ENCODE measurements at places on chromosomes 11 and 22.

DNA sequence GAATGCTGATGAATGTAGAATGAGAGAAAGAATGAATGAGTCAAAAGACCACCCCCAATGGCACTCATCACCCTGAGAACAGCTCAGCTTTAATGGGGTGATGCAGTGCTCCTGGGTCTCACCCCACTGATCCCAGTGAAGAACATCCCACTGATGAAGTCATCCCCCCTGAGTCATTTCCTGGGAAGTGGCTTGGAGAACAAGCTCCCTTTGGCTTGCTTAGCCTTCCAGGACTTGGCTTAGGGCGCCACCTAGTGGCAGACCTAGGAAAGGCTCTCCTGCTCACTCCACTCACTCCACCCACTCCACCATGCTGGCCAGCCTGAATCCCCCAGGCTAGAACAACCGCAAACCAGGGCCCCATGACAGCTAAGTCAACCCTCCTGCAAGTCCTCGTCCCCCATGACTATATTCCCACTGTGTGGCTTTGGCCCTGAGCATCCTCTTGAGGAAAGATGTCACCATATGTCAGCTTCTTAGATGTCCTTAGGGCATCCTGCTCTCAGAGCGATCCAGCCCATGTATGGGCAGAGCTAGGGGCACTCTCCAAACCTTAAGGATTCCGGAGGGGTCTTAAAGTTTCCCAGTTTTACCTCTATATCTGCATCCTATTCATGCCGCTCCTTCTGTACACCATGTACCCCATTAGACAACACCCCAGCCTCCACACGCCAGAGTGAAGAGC, 17.8 kb upstream of the TMPRSS13 start:
- DNase-seq: peak; percentile 98
- H3K36me3 ChIP-seq: no peaks in the 10 kb centered on the region
- H3K27ac ChIP-seq: peak overlapping the region; percentile 86
- no peak overlapping the region for H3K4me3 ChIP-seq
- H3K4me1 ChIP-seq: peaks cover 16% of the 10 kb centered on the region

- peaks cover 2% of the 10 kb centered on the region for H3K36me3 ChIP-seq
- H3K27me3 ChIP-seq: no peaks in the 10 kb centered on the region
- peaks cover 31% of the 10 kb centered on the region for H3K4me1 ChIP-seq
- H3K27ac ChIP-seq: no peak overlapping the region
- DNase-seq: no peak
- H3K4me3 ChIP-seq: no peak overlapping the region
Measured at GRCh38 chr22:28229566-28230485, 310.8 kb upstream of the PITPNB start.

DNA sequence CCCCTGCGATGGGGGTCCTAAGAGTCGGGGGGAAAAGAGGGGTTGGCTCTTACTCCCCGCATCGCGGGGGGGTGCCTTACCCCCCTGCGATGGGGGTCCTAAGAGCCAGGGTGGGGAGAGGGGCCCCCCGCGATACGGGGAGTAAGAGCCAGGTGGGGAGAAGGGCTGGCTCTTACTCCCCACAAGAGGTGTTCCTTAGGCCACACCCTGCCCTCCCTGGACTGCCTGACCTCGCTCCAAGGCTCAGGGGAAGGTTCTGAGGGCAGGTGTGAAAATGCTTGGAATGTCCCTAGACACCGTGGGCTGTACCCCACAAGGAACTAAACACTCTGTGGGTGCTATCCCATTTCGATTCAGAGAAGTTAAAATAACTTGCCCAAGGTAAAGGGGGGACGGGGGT, 7.8 kb downstream of the UNC93B1 start:
- no peak overlapping the region for H3K27ac ChIP-seq
- no peaks in the 10 kb centered on the region for H3K36me3 ChIP-seq
- H3K4me3 ChIP-seq: no peak overlapping the region
- H3K4me1 ChIP-seq: peaks cover 5% of the 10 kb centered on the region
- peaks cover 30% of the 10 kb centered on the region for H3K27me3 ChIP-seq
- no peak for DNase-seq

DNA sequence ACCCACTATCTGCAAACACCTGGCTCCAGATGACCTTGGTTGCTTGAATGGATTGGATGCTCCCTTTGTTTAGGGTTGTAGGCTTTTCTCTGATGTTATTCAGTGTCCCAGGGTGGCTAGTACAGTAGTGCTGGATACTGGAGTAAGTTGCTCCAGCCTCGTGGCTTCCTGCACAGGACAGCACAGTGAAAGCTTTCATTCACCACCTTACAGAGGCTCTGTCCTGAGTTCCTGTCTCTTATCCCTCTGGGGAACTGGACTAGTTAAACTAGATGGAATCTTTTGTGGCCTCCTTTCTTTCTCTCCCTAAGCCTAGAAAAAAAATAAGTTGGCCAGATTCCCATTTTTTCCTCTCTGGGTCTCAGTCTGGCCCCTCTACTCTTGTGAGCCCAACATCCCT, 42.6 kb downstream of the MRPL48 start:
- no peaks in the 10 kb centered on the region for H3K4me1 ChIP-seq
- no peaks in the 10 kb centered on the region for H3K27me3 ChIP-seq
- no peak for DNase-seq
- no peak overlapping the region for H3K4me3 ChIP-seq
- H3K36me3 ChIP-seq: peaks cover 6% of the 10 kb centered on the region
- H3K27ac ChIP-seq: no peak overlapping the region

GRCh38 chr22:17639247-17639741, 737 bp downstream of the BCL2L13 start:
- no peaks in the 10 kb centered on the region for H3K27me3 ChIP-seq
- peak overlapping the region; percentile 92 for H3K27ac ChIP-seq
- peak overlapping the region; percentile 90 for H3K4me3 ChIP-seq
- peaks cover 3% of the 10 kb centered on the region for H3K36me3 ChIP-seq
- DNase-seq: peak; percentile 3

DNA sequence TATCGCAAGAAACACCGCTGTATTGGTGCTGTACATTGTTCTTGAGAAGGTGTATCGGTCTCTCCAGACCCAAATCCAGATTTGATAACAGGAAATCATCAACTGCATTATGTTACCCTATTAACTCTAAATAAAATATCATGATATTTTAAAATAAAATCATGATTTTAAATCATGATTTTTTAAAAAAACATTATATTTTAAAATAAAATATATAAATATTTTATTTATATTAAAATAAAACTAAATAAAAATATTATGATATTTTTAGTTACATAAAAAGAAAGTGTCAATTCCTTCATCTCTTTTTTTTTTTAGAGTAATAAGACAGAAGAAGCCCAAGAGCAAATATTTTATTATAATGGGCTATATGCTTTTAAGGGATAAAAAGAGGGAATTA, 27.6 kb downstream of the RBMXL2 start:
- peaks cover 7% of the 10 kb centered on the region for H3K27me3 ChIP-seq
- H3K4me1 ChIP-seq: no peaks in the 10 kb centered on the region
- H3K36me3 ChIP-seq: no peaks in the 10 kb centered on the region
- H3K4me3 ChIP-seq: no peak overlapping the region

DNA sequence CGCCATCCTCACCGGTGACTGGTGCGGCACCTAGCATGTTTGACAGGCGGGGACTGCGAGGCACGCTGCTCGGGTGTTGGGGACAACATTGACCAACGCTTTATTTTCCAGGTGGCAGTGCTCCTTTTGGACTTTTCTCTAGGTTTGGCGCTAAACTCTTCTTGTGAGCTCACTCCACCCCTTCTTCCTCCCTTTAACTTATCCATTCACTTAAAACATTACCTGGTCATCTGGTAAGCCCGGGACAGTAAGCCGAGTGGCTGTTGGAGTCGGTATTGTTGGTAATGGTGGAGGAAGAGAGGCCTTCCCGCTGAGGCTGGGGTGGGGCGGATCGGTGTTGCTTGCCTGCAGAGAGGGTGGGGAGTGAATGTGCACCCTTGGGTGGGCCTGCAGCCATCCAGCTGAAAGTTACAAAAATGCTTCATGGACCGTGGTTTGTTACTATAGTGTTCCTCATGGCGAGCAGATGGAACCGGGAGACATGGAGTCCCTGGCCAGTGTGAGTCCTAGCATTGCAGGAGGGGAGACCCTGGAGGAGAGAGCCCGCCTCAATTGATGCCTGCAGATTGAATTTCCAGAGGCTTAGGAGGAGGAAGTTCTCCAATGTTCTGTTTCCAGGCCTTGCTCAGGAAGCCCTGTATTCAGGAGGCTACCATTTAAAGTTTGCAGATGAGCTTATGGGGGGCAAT, 1.1 kb downstream of the NEAT1 start:
- H3K4me1 ChIP-seq: peaks cover 89% of the 10 kb centered on the region
- DNase-seq: no peak
- H3K27me3 ChIP-seq: peaks cover 20% of the 10 kb centered on the region
- no peak overlapping the region for H3K27ac ChIP-seq

- H3K4me1 ChIP-seq: peaks cover 19% of the 10 kb centered on the region
- no peak for DNase-seq
- H3K27me3 ChIP-seq: peaks cover 3% of the 10 kb centered on the region
Measured at GRCh38 chr11:57436031-57436430, 9.1 kb upstream of the SLC43A3 start.

- no peak overlapping the region for H3K4me3 ChIP-seq
- no peaks in the 10 kb centered on the region for H3K27me3 ChIP-seq
Measured at GRCh38 chr11:111194860-111195568, 50.5 kb upstream of the POU2AF2 start.

DNA sequence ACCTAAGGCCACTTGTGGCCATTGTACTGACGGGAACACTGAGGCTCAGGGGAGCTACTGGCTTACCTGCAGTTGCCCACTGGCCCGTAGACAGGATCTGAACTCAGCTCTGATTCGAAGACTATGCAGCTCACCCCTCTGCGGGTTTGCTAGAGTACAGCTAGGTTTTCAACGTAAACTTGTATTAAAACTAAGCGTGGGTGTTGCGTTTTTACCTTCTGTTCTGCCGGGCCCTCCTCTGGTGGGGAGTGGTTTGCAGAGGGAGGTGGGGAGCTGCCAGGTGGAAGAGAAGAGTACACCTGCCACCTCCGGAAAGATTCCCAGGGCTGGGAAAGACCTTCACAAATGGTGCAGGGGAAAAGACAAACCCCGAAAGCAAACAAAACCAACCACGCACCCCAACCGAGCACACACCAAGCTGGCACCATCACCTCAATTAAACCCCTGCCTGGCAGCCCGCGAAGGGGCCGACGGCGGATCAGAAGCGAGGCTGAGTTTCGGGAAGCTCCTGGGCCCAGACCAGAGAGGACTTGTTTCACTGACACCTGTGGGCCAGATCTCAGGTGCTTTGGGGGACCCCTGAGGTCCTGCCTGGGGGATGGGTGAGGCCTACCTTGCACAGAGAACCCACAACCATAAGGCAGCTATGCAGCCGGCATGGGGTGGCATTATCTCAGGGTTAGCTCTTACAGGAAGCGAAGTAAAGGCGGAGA, 37.7 kb downstream of the SHISAL1 start:
- no peak overlapping the region for H3K4me3 ChIP-seq
- H3K27me3 ChIP-seq: peaks cover 3% of the 10 kb centered on the region
- no peak overlapping the region for H3K27ac ChIP-seq
- H3K36me3 ChIP-seq: no peaks in the 10 kb centered on the region
- peaks cover 59% of the 10 kb centered on the region for H3K4me1 ChIP-seq

GRCh38 chr11:10657308-10658271, 36.0 kb downstream of the IRAG1 start:
- H3K36me3 ChIP-seq: no peaks in the 10 kb centered on the region
- DNase-seq: no peak
- no peak overlapping the region for H3K4me3 ChIP-seq
- H3K27ac ChIP-seq: peak overlapping the region; percentile 90

DNA sequence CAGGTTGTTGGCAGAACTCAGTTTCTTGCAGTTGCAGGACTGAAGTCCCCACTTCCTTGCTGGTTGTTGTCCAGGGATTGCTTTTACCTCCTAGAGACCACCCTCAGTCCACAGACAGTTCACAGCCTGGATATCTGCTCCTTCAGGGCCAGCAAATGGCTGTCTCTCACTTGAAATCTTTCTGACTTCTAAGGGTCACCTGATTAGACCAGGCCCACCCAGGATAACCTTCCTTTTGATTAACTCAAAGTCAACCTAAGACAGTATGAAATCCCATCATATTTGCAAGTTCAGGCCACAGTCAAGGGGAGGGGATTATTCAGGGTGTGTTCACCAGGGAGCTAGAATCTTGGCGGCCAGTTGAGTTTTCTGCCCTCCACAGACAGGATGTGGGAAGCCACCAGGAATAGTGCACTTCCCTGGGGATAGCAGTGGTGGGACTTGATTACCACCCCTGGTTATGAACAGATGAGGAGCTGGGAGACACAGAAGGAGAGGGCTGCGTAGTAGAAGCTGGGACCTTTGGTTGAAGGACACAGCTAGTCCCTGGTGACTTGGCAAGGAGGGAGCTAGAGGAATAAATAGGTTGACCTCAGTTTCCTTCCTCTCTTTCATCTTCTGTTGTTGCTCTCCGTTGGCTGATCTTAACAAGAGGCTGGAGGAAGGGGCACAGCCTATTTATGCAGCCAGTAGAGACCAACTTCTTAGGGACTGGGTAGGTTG, 33.4 kb downstream of the MIAT start:
- H3K36me3 ChIP-seq: peaks cover 12% of the 10 kb centered on the region
- H3K4me1 ChIP-seq: peaks cover 12% of the 10 kb centered on the region
- peaks cover 16% of the 10 kb centered on the region for H3K27me3 ChIP-seq
- no peak overlapping the region for H3K4me3 ChIP-seq

GRCh38 chr11:117501237-117501898, 173.7 kb downstream of the CEP164 start:
- DNase-seq: no peak
- H3K4me3 ChIP-seq: no peak overlapping the region
- peaks cover 2% of the 10 kb centered on the region for H3K27me3 ChIP-seq
- H3K27ac ChIP-seq: no peak overlapping the region
- no peaks in the 10 kb centered on the region for H3K36me3 ChIP-seq

- no peaks in the 10 kb centered on the region for H3K27me3 ChIP-seq
- H3K27ac ChIP-seq: no peak overlapping the region
- peaks cover 22% of the 10 kb centered on the region for H3K36me3 ChIP-seq
- DNase-seq: no peak
Measured at GRCh38 chr11:130510407-130511006, 62.1 kb downstream of the ADAMTS15 start.

GRCh38 chr11:104581246-104581980, 316.8 kb downstream of the CASP12 start:
- H3K27ac ChIP-seq: peak overlapping the region; percentile 87
- H3K4me3 ChIP-seq: peak overlapping the region; percentile 7
- H3K36me3 ChIP-seq: no peaks in the 10 kb centered on the region
- DNase-seq: no peak
- H3K27me3 ChIP-seq: no peaks in the 10 kb centered on the region

Data from neural crest cell (in vitro differentiated cells).